ENCODE measurements at places on chromosomes 2 and 18.

GRCh38 chr2:186726938-186727337 is 33.1 kb downstream of the FAM171B start:
- DNase-seq: no peak

DNA sequence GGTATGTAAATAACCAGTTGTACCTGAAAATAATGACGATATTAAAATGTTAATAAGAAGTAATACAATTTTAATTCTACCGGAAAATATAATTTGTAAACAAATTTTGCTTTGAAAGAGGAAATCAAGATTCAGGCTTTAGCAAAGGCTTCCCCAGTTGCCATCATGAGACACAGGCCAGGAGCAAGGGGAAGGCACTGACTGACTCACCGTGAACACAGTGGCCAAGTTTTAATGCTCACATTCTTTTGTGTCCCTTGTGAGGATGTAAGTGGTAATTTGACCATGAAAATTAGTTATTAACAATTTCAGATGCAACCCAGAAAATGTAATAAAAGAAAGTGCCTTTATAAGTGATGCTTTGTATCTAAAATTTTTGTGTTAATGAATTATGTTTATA is 164.1 kb downstream of the GREB1L start:
- DNase-seq: no peak

GRCh38 chr2:85935746-85936208 is 47.0 kb upstream of the ST3GAL5 start:
- no peak for DNase-seq

DNA sequence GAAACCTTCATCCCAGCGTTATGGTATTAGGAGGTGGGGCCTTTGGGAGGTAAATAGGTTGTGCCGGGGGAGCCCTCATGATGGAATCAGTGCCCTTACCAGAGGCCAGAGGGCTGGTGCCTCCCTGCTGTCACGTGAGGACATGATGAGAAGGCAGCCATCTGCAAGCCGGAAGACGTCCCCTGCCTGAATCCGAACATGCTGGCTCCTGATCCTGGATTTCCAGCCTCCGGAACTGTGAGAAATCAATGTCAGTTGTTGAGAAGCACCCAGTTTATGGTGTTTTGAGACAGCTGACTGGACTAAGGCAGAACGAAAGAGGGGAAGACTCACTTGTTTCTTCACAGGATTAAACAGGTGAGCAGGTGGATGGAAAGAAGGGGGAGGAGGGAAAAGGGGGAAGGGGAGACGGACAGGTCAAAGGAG is 13.0 kb upstream of the KLF11 start:
- no peak for DNase-seq

GRCh38 chr2:196206804-196207203 is 35.4 kb upstream of the STK17B start:
- DNase-seq: no peak

- no peak for DNase-seq
These were observed 26.0 kb downstream of the ACADL start for GRCh38 chr2:210199186-210199765.

- DNase-seq: no peak
These were observed 9.2 kb upstream of the KYNU start for GRCh38 chr2:142868229-142868762.
